T-helper 2 cell treated with Interferon-gamma antibody and Interleukin-4, amounts not matched to agents 100 ng/mL and 5 ng/mL, for 36 hours (primary cell): ENCODE measurements at places on chromosomes 3 and 15. TPM values are rescaled to one million over a fixed set of nuclear protein-coding genes. Genes with fewer than 3 reads are reported as not detected.

GRAMD1C gene
- 0.23 and 0.32 TPM in 2 replicates for total RNA-seq

OR5AC2 gene
- total RNA-seq = not detected in 2 replicates

TUBGCP5 gene
- total RNA-seq = 22.8 and 23.4 TPM in 2 replicates

TRH gene
- total RNA-seq = not detected in 2 replicates

GRAMD2A gene
- total RNA-seq = 0.09 TPM in 1 of 2 replicates, not detected in the other

CPNE9 gene
- total RNA-seq = 0.20 and 0.36 TPM in 2 replicates

ACP3 gene
- total RNA-seq = not detected in 2 replicates

MORC1 gene
- total RNA-seq = not detected in 2 replicates

PDZRN3 gene
- not detected in 2 replicates for total RNA-seq

ADAMTSL3 gene
- total RNA-seq = 0.07 TPM in 1 of 2 replicates, not detected in the other

IDH2 gene
- 256 and 258 TPM in 2 replicates for total RNA-seq

IMPG2 gene
- total RNA-seq = 0.20 TPM in 2 replicates
